T-helper 1 cell (primary cell): ENCODE measurements at places on chromosomes 6 and 20.

DNA sequence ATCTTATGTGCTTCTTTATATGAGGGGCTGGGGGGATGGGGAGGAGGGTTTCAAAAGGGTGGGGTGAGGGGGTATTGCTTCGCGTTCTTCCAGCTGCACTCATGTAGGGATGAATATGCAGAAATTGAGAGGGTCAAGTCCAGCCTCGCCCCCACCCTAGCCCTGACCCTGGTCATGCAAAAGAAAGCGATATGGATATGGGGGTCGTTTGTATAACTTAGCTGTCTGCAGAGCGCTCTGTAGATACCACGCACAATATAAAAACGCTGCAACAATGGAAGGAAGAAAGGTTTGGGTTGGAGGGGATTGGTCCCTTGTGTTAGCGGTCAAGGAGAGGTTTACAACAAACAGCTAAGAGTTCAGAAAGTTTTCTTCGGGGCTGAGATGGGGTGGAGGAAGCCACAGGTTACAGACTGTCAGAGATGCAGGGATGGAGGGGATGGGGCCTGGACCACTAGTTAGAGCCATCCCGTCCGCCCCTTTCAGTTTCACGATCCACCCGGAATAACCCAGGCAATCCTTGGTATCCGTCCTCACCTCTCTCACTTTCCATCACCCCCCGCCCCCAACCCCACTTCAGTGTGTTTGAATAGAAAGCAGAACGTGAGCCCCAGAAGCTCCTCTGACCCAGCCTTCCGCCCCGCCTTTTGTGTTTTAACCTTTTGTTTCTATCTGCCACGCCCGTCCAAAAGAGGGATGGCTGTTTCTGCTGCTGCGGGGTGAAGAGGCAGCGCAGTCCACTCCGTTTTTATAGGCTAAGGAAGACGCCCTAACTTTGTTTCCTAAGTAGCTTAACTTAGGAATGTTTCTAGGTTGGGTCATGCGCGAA, 73.5 kb downstream of the SOX4 start:
- DNase-seq: no peak

GRCh38 chr6:16399695-16400094, 161.3 kb downstream of the GMPR start:
- DNase-seq: no peak

DNA sequence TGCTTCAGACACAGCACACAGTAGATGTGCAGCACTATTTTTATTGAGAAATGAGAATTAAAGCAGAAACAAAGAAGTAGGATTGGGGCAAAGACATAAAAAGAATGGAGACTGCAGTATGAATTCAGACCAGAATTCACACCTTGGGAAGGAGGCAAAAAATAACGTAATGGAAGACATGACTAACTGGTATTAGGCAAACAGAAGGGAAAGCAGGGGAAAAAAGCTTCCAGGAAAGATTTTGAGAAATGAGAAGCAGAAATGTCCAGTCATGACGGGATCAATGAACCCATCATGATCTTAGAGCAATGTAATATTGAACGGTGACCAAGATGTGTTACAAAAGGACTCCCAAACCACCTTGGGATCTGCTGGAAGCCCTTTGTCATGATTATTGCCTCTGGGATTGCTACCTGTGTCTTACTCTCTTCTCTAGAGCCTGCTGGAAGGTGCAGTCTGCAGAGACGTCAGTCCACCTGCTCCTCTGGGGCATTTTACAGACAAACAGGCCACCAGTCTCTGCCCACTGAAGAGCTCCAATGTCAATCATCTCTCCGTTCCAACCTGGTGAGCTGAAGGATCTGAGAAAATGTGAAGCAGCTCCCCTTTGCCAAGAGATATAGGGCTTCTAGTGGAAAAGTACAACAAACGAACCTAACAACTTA, 8.7 kb downstream of the NUDT3 start:
- DNase-seq: no peak

DNA sequence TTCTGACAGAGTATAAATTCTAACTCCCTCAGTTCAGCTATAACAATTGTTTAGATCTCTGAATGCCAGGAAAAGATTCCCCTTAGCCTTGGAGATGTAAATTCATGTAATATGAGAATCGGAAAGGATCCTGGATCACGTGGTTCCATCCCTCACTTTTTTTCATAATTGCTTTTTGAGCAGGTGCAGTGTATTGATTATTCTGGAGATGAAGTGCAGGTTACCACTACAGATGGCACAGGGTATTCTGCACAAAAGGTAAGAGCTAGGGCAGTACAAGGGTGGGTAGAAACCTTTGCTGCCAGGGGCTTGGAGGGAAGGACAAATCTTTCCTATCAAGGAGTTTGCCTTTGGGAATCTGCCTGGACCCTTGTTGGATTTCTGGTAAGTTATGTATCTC, 52.7 kb downstream of the KDM1B start:
- DNase-seq: no peak

- DNase-seq: no peak
Observed at GRCh38 chr6:35388030-35388429, 45.7 kb downstream of the PPARD start.

DNA sequence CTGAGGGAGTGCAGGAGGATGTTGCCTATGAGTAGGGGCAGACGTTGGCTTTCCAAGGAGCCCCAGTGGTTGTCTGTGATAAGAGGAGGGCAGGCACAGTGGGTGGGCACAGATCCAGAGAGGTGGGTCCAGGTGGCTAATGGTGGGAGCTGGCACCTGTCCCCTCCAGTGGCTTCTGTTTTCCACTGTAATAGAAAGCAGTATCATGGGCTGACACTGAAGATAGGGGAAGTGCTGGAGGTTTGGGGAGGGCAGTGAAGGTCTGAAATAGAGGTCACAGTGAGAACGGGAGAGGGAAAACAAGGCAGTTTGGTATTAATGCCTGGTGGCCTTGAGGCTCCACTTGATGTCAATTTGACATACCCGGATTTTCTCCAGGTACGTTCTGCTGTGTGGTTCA, 10.5 kb upstream of the TXNDC5 start:
- no peak for DNase-seq

DNA sequence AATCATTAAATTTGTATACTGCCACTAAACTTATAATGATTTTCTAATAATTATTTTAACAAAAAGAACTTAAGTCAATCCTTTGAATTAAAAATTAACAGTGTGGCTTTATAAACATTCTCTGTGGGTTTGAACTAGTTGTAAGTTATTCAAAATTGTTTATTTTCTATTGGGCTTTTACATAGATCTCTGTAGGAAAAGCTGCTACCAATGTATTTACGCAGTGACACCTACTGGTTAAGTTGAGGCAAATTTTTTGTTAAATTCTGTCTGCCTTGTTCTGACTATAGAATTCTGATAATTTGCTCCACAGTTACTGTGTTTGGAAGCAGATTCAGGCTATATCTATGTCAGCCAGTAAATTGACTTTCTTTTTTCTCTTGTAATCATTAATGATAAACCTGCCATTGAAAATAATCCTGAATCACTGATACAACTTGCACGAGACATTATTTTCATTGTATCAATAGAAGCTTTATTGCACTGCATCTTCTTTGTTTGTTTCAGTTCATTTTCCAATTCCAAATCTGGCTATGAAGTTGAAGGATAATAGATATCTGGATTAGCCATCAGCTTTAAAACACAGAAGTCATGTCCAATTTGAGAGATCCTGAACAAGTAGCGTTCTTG, 66.0 kb upstream of the UTRN start:
- DNase-seq: no peak

GRCh38 chr20:52847029-52847660, 125.0 kb upstream of the TSHZ2 start:
- no peak for DNase-seq

DNA sequence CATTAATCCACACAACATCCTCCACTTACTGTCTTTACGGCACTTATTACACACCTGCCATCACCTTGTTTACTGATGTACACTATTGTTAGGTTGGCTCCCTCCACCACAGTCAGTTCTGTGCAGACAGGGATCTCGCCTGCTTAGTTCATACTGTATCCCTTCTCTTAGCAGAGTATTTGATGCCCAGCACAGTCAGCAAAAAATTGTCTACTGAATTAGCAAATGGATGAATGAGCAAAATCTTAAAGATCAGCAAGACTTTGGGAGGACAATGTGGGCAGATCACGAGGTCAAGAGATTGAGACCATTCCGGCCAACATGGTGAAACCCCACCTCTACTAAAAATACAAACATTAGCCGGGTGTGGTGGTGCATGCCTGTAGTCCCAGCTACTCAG, 109.8 kb upstream of the ATXN1 start:
- no peak for DNase-seq

DNA sequence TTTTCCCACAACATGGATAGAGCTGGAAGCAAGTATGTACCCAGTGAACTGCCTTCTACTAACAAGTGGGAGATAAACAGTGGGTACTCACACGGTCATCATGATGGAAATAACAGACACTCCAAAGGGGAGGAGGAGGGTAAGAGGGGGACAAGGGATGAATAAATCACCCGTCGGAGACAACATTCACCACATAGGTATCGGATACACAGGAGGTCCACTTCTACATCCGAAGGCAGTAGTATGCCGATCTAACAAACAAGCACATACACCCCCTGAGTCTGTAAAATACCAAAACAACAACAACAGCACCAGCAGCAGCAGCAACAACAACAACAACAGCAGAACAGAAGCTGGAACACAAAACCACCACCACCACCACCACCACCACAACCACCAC, 1943.2 kb upstream of the DEFB115 start:
- DNase-seq: no peak

GRCh38 chr6:117548797-117549301, 53.5 kb downstream of the GOPC start:
- peak; percentile 70 for DNase-seq

- DNase-seq: no peak
Observed at GRCh38 chr6:158697811-158698210, 48.0 kb downstream of the SYTL3 start.

GRCh38 chr20:11155156-11155756, 481.5 kb upstream of the JAG1 start:
- DNase-seq: no peak

GRCh38 chr6:63553208-63553607, 19.1 kb upstream of the LOC128125822 start:
- no peak for DNase-seq

DNA sequence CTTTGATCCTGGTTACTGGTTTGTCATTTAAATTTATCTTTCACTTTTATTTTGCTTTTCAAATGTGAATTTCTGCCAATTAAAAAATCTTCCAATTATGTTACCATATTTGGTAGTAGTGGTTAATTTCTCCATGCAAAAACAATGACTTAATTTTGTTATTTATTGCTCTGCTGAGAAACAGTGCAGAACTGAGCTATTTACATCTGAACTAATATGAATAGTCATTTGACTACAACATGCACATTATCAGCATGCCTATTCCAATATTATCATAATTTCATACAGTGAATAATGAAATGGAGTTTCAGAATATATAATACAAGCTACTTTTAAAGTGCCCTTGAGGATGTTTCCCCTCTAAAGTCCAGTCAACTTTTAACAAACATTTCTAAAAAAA, 517 bp downstream of the PLN start:
- DNase-seq: no peak

DNA sequence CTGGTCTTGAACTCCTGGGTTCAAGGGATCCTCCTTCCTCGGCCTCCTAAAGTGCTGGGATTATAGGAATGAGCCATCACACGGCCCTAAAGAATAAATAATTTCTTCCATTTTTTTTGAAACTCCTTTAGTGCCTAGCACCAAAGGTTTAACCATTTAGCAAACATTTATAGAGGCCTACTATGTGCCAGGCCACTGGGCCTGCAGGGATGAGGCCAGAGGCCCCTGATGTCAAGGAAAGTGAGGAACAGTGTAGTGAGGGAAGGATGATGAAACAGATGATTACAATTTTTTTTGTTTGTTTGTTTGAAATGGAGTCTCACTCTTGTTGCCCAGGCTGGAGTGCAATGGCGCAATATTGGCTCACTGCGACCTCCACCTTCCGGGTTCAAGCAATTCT, 33.8 kb downstream of the ZNF341 start:
- no peak for DNase-seq

DNA sequence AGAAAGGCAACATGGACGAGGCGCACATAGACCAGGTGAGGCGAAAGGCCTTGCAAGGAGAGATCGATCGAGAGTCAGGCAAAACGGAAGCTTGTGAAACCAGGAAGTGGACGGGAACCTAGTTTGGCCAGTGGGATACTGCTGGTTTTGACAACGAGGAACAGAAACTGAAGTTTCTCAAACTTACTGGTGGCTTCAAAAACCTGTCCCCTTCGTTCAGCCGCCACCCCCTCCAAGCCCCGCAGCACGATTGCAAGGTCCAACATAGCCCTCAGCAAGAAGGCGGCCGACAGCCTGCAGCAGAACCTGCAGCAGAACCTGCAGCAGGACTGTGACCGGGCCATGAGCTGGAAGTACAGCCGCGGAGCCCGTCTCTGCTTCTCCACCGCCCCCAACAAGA, 238.0 kb downstream of the KHDC1L start:
- no peak for DNase-seq

- DNase-seq: no peak
Observed at GRCh38 chr20:56299362-56299761, 50.8 kb downstream of the MC3R start.

GRCh38 chr6:156992020-156992804, 215.0 kb downstream of the ARID1B start:
- no peak for DNase-seq

DNA sequence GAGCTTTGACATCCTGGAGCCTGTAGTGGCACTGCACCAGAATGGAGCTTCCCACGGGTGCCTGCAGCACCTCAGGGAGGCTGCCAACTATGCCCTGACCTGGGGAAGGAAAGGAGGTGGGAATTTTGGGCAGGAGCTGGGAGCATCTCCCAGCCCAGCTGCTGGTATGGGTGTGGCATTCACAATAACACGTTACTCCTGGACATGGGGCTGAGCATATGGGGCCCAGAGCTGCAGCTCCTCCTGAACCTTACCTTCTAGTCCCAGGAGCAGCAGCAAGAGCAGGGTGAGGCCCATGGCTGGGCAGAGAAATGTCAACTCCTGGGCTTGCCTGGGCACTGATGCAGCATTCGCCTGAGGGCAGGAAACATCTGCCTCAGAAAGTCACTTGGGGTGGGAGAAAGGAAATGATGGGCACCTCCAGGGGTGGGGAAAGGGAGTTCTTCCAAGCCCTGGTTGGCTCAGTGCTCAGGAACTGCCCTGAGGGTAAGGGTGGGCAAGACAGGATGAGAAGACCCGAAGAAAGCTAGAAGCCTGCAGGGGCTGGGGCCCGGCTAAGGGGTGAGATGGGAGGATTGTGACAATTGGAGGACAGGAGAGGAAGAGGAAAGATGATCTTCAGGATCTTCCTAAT, at the start of gene TREML1:
TREML1 (minus strand) TSS at position 356 of the 634 bp plus-strand sequence; CDS start at position 297, 59 bp downstream.
- no peak for DNase-seq

DNA sequence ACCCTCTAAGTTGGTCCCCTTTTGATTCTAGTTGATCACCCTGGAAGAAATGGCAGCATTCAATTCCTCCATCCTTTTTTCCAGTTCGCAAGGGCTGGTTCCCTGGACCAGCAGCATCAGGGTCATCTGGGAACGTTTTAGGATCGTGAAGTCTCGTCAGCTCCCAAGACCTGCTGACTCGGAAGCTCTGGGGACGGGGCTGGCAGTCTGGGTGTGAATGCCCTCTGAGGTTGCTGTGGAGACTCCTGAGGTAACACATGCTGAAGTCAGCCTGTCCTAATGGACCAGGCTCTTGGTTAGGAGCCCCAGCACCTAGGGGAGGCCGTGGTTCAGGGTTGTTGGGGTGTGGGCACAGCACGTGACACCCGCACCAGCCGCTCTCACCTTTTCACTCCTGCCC, 164.1 kb downstream of the SYNDIG1 start:
- no peak for DNase-seq
